Right cardiac atrium (tissue), 5 donors: ENCODE measurements at places on chromosomes 1 and 21. TPM values are rescaled to one million over a fixed set of nuclear protein-coding genes. Genes with fewer than 3 reads are reported as not detected.

GRCh38 chr1:45545019-45545493 lies 5.6 kb upstream of the AKR1A1 start:
- no peak for DNase-seq

- no peak for DNase-seq
These were observed 397.5 kb downstream of the TGFB2 start for GRCh38 chr1:218742467-218743262.

- no peak for DNase-seq
These were observed 28.0 kb upstream of the SFPQ start for GRCh38 chr1:35220976-35221375.

GRCh38 chr21:28754862-28755261 lies 237.8 kb downstream of the LTN1 start:
- no peak for DNase-seq

DNA sequence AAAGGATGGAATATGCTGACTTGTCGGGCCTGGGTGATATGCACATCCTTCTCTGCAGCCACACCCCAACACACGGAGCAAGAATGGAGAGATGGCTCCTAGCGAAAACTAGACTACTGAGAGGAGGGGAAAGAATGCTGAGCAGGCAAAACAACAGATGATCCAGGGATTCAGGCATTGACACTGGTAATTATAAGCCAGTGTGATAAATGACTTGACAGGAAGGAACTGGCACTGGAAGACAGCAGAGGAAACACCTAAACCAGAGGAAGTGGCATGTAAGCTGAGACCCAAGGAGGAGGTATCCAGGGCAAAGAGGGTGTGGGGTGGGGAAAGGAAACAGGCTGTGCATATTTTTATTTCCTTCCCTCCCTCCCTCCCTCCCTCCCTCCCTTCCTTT lies 31.7 kb upstream of the KHDRBS1 start:
- DNase-seq, result no peak

DNA sequence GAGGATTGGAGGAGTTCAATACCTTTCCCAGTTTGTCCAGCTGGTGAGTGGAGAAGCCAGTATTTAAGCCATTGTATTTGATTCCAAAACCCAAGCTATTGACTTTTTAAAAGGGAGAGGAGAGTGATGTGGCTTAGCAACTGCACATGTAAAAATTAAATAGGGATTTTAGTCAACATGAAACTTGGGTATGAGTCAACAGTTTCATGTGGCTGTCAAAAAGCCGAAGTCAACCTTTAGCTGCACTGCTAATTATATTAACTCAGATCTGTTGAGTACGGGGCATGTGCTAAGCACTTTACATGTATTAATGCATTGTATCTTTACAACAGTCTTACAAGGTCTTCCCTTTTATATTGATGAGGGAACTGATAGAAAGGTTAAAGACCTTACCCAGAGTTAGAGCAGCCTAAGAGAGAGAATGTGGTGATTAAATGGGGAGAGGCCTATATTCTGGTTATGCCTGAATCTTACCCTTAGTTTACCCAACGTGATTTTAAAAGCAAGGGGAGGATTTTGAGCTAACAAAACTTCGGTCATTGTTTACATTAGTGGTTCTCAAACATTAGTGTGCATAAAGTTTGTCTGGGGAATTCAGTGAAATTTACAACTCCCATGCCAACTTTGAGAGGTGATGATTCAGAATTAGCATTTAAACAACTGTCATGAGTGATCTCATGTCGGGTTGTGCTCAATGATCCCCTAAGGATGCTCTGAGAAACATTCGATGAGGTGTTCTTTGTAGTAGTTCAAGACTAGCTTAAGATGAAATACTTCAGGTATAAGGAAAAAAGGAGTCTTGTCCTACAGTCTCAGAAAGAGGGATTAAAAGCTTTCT lies 6.9 kb upstream of the SLC35F3 start:
- DNase-seq, result no peak

GRCh38 chr1:220928725-220929300 lies 49.6 kb downstream of the HLX start:
- no peak for DNase-seq

DNA sequence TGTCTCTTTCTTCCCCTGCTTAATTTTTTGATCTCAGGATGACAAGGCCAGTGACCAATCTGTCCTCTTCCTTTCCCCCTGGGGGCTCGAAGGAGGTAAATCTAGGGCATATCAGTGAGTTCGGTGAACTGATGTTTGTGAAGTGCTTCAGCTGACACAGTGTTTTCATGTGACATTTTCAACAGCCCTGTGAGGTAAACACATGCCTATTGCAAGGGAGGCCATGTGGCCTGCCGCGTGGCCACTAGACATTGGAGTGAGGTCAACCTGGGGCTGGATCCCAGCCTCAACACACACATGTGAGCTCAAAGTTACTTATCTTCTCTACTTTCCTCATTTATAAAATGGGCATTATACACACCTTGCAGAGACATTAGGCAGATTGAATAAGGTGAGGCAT lies 126.3 kb downstream of the PLPP3 start:
- DNase-seq, result no peak

- DNase-seq, result no peak
These were observed 311.0 kb downstream of the MRPL39 start for GRCh38 chr21:25296252-25296651.

- DNase-seq, result peak; percentile 28
These were observed 92.5 kb downstream of the PBX1 start for GRCh38 chr1:164651351-164651951.

GRCh38 chr1:30596891-30597290 lies 126.5 kb downstream of the MATN1 start:
- no peak for DNase-seq

DNA sequence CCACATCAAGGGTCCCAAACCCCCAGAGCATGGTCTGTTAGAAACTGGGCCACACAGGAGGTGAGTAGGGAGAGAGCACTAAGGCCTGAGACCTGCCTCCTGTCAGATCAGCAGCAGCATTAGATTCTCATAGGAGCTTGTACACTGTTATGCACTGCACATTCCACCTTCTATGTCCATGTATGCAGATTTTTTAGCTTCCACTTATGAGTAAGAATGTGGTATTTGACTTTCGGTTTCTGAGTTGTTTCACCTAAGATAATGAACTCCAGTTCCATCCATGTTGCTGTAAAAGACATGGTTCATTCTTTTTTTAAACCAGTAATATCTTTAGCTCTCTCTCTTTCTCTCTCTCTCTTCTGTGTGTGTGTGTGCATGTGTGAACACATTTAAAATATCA lies 663 bp upstream of the GBP6 start:
- DNase-seq, result no peak

- no peak for DNase-seq
These were observed 21.8 kb upstream of the C2CD2 start for GRCh38 chr21:41975391-41976272.

GRCh38 chr1:51558375-51558924 lies 39.4 kb upstream of the EPS15 start:
- no peak for DNase-seq

- no peak for DNase-seq
These were observed 662.3 kb upstream of the CAMK1G start for GRCh38 chr1:208921259-208921658.

GRCh38 chr1:28950449-28950848 lies 36.1 kb downstream of the EPB41 start:
- DNase-seq, result no peak

DNA sequence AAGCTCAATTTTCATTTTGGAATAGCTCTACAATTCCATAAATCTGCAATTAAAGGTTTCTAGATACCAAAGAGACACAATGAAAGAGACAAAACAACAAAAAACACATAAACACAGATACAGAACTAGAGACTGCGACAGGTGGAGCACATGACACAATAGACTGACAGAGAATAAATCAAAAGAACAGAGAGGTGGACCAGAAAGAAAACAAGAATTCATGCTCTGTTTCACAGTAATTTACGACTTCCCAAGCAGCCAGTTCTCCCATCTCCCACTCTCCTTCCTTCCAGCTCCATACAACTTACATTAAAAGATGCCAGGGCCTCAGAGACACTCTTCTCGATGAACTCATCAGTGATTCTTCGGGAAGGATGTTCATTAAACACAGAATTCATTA lies 15.1 kb upstream of the RBM8A start:
- DNase-seq, result no peak

DNA sequence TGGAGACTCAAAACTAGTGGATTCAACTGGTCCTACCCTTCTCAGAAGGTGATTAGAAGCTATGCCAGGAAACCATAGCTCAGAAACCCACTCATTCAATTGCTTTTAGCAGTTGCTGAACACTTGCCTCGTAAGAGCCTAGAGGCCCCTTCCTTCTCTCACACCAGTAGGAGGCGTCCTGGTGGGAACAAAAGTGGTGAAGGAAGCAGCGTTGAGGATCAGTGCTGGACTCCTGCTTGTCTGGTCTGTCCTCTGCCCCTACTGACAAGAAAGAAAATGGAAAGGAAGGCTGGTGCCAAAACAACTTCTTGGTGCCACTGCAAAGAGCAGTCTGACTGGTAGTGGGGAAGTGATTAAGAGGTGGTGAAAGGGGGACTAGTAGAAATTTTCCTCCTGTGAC lies 269.7 kb downstream of the LMO4 start:
- no peak for DNase-seq

- no peak for DNase-seq
These were observed 38.9 kb downstream of the SPRTN start for GRCh38 chr1:231376875-231377549.

DNA sequence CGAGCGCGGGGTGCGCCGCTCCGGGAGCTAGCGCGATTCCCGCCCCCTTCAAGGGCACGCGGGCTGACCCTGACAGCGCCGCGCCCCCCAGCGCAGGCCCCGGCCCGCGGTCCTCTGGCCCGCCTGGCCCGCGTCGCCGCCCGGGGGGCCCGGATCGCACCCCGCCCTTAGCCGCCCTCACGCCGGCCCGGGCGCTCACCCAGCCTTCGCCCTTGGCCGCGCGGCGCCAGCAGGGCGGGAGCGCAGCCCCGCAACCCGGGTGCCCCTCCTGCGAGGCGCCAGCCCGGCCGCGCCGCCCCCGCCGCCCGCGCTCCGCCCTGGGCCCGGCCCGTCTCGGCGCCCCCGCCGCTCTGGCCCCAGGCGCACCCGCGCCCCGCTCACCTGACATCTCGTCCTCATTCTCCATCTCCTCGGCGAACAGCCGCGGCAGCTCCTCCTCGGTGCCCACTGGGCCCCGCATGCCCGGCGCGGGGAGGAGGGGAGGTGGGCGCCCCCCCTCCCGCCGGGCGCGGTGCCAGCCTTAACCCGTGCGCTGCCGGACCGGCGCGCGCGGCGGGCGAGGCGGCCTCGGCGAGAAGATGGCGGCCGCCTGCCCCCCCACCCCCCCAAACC lies 451 bp downstream of the CHD5 start:
- no peak for DNase-seq

- peak; percentile 62 for DNase-seq
These were observed 3.0 kb downstream of the ZC3H12A start for GRCh38 chr1:37477198-37477931.

DNA sequence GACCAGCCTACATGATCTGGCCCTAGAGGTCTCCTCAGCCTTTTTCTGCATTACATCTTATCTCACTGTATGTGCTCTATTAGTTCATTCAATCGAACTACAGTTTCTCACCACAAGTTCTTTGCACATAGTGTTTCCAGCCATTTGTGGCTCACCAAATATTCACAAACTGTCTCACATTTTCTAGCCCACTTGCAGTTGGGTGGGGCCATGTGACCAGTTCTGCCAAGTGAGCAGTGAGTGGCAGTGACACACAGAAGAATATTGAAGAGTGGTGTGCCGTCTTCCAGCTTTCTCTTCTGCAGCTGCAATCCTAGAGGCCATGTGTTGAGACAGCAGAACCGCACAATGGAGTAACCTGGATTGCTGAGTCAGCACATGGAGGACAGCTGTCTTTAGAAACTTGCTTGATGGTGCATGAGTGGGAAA lies 103.2 kb upstream of the ZNF644 start:
- no peak for DNase-seq

DNA sequence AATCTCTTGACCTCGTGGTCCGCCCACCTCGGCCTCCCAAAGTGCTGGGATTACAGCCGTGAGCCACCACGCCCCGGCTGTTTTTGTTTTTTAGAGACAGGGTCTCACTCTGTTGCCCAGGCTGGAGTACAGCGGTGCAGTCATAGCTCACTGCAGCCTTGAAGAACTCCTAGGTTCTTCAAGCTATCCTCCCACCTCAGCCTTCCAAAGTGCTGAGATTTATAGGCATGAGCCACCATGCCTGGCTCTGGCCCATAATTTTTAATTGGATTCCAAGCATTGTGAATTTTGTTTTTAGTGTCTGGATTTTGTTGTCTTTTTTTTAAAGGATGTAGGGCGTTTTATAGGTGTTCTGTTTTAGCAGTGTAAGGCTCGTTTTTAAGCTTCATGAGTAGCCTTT lies 28.6 kb upstream of the TXLNA start:
- no peak for DNase-seq

- no peak for DNase-seq
These were observed 88.6 kb upstream of the PKN2 start for GRCh38 chr1:88595355-88596002.

- DNase-seq, result no peak
These were observed 78.0 kb upstream of the HSD17B7 start for GRCh38 chr1:162712317-162713029.

DNA sequence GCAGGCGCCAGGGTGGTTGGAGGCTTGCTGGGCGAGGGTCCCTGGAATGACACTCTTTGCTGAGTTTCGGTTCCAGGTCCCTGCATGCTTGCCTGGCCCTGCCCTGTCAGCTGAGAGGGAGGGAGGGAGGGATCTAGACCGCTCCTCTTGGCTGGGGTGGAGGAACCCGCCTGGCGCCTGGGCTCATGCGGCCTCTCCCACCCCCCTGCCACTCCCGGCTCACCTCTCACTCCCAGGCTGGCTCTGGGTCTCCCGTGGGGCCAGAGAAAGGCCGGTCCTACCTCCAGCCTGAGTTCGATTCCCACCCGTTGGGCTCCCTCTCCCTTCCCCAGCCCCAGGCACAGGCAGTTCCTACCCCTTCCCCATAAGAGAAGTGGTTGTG lies 19.0 kb upstream of the IFNLR1 start:
- DNase-seq, result peak; percentile 42

DNA sequence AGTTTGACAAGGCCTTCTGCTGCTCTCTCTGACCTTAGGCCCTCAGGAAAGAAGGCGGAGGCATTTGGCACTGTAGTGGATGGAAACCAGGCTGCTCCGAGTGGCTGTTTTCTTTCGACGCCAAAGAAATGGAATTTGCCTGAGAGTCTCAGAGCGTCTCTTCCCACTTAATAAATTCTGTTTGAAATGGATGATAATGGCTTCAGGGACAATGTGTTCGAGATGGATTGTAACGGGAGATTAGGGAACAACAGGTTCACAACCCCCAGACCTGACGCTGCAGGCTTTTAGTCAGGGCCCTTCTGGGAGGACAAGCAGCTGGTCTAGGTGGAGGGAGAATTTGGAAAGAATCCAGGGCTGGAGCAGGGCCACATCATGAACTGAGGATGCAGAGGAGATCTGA lies 58.6 kb downstream of the TLR5 start:
- no peak for DNase-seq

RAD54L gene
- 0.56 TPM for total RNA-seq

NOS1AP gene
- 4.4 TPM for total RNA-seq

SPRR3 gene
- not detected for total RNA-seq

FAM131C gene
- 2.6 TPM for total RNA-seq

CD84 gene
- 5.4 TPM for total RNA-seq

TNNT2 gene
- total RNA-seq, result 7,247 TPM

NES gene
- 282 TPM for total RNA-seq

INSRR gene
- 0.03 TPM for total RNA-seq

CCDC190 gene
- 0.26 TPM for total RNA-seq

WNT2B gene
- 12.8 TPM for total RNA-seq
